ENCODE measurements at places on chromosomes 5 and 9.

GRCh38 chr9:89505911-89506310 lies 8.0 kb upstream of the SEMA4D start:
- no peak for DNase-seq

- DNase-seq: no peak
These were observed 43.7 kb downstream of the AK8 start for GRCh38 chr9:132834343-132834742.

- no peak for DNase-seq
These were observed 3.3 kb downstream of the FGFR4 start for GRCh38 chr5:177089825-177090641.

DNA sequence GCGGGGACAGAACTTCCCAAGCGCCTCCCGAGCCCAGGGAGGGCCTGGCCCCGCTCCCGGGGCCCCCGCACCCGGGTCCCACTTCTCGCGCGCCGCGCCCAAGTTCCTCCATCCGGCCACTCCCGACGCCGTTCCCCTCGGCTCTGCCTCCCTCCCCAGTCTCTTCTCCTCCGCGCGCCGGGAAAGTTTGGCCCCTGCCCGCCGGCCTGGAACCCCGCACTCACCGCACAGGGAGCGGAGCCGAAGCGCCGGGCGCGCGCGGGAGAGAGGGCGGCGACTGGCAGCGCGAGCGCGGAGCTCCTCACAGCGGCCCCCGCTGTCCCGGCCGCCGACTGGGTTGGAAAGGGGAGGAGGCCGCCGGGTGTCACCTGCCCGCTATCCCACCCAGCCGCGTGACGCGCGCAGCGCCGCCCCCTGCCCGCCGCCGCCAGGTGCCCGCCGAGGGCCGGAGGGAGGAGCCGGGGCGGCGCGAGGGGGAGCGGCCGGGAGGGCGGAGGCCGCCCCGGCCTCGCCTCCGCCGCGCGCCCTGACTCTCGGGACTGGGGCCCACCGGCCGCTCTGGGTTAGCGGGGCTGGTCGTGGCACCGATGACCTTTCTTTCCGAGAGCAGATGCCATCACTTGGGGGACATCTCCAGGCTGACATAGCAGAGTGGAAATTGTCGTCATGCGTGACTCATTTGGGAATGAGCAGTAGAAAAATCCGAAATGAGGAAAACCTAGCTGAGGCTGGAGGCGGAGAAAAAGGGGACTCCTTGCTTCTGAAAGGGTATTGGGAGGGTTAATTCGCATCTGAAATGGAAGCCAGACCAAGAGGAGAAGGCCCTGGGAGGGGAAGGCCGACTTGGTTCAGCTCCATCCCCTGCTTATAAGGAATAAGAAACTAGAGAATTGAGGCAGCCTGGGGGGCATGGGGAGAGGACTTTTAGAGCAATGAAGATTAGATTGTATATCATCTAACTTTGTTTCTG lies at the start of gene ELOVL7:
Gene ELOVL7 (minus strand): TSS at position 334 of the 970 bp plus-strand sequence. CDS start 56,872 bp downstream, outside the sequence.
- DNase-seq: no peak

DNA sequence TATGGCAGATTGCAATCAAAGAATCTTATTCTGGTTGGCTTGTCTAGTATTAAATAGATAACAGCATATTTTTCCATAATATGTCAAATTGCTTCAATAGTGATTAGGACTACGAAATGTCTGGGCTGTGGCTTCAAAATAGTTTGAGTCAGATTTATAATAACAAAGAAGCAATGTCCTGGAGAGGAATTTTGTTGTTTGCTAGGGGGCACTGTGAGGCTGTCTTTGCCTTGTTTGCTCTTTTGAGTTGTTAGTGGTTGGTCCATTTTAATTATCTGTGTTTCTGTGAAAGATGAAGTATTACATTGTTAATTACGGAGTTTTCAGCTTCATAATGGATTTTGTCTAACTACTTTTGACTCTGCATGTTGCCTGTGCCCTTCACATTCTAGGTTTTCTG lies 713.6 kb downstream of the TLE4 start:
- no peak for DNase-seq

DNA sequence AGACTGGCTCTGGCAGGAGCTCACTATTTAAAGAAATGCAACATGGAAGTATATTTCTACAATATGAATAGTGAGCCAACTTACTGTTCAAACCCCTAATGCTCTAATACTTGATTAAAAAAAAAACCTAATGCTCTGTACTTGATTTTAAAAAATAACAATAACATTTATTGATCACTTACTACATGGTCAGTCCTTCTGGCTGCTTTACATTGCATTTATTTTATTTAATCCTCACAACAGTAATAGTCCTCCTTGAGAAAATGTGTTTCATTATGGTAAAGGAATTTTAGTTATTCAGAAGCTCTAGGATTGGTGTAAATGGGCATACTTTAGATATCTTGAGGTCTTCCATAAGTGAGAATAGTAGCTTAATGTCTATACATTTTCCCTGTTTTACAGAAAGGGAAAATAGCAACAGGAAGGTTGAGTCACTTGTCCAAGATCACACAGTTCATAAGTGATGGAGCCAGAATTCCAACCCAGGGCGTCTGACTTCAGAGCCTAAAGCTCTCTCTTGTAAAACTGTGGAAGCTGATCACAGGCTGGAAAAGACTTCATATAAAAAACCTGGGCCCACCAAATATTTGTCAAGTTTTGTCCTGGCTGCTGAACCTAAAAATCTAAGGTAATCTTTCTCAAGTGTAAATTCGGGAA lies 1.0 kb downstream of the STARD4 start:
- DNase-seq: no peak

GRCh38 chr9:98416294-98417248 lies 161.1 kb upstream of the TBC1D2 start:
- DNase-seq: no peak

- no peak for DNase-seq
These were observed 601 bp downstream of the FBXO38 start for GRCh38 chr5:148384380-148384737.

DNA sequence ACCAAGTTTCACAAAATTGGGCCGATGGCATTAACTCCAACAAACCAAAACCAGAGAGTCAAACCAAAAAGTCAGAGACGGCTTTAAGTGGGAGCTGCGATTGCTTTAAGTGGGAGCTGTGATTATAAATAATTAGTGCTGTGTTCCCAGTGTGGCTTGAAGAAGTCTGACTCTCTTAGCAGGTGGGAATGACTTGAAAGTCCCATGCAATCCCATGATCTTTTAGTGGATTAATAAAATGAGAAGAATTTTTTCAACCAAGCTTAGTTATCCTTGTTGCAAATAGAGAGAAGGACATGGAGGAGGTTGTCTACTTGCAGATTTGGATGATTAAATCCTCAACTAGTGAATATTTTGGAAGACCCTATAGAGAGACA lies 68.5 kb downstream of the MYO10 start:
- no peak for DNase-seq

DNA sequence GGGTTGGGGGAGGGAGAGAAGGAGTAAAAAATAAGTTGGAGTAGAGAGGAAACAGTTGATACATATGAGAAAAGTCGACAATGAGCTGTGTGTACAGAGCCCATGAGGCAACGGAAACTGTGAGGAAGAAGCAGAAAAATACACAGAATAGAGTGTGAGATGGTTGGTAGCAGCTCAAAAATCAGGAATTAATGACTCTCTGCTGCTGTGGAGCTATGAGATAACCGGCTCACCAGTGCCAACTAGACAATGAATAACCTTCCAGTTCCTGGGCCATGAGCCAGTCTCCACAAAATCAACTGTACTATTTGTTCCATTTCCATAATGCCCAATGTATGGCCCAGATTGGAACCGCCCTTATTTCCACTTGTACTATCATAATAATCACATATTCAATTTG lies 53.1 kb upstream of the NREP start:
- DNase-seq: no peak

DNA sequence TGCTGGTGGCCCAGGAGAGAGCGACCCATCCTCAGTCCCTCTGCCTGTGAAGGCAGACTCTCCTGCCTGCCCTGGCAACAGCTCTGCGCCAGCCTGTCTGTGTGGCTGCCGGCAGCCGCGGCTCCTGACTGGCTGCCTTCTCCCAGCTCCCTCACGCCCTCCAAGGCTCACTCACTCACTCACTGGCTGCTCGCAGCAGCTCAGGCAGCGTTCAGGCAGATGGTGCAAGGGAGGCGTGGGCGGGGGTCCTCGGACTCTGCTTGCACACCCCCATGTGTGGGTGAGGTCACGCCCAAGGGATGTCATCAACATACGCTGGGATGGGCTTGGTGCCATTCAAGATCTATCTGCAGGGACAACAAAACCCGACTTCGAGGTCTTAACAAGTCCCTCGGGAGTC lies 66.7 kb downstream of the DAB2IP start:
- DNase-seq: no peak

DNA sequence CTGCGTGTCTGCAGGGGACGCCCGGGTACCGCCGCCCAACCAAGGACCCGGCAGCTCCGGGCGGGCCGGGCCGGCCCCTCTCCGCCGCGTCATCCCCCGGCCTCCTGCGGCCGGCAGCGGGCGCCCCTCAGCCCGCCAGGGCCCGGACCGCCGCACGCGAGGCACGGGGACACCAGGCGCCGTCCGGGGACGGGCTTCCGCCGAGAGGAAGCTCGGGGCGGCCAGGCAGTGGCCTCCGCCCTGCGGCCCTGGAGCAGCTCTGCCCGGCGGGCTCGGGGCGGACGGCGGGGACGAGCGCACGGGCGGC lies 373 bp downstream of the FBXW5 start:
- no peak for DNase-seq

DNA sequence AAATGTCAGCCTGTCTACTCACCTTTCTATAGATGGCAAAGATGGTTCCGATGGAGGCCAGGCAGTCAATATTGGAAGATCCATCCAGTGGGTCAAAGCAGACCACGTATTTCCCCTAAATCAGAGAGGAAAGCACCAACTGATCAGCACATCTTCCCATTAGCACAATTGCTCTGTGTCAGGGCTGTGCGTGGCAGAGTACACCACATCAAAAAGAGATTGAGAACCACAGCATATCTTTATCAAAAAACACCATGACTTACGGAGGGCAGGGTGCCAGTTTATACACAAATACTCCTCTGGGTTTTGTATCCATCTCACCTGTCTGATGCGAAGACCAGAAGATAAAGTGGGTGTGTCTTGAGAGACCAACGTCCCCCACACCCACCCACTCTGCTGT lies 9.1 kb downstream of the FBP2 start:
- no peak for DNase-seq

- no peak for DNase-seq
These were observed 70.2 kb upstream of the AGXT2 start for GRCh38 chr5:35117967-35118366.

All from iPS DF 19.7 (cell line).